ENCODE measurements at places on chromosomes 3 and 15.
A peak's percentile ranks its signal among the peaks of the same experiment; 100 is the strongest.

DNA sequence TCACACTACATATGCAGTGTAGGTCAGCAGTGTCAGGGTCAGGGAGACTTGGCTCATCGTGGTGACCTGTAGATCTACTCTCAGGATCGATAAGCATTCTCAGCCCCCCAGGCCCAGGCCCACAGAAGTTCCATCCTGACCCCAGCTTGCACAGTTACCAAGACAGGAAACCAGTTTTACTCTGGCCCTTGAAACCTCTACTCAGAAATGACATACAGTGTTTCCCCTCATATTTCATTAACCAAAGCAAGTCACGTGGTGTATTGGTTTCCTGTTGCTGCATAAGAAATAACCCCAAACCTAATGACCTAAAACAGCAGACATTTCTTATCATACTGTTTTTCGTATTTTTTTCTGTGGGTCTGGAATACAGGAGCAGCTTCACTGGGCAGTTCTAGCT, 242.2 kb downstream of the SLCO3A1 start:
- DNase-seq, result peak; percentile 29

GRCh38 chr3:23928524-23928923, 11.6 kb downstream of the RPL15 start:
- no peak for DNase-seq

DNA sequence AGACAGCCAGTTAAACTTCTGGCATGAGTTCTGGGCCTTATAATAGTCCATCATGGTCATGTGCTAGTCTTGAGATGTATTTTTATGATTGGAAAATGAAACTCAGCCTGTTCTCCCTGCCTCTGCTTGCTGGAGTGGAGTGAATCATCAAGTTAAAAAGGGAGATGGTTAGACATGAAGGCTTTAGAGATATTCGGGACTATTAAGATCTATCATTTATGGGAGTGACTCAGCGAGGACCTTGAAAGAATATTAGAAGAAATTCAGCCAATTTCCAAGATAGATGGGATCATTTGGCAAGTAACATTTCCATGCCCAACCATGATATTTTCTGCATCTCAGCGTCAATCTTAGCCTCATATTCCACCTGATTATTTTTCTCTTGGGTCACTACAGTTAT, 79.8 kb downstream of the AGBL1 start:
- no peak for DNase-seq

- no peak for DNase-seq
Measured at GRCh38 chr15:57035664-57036063, 117.2 kb downstream of the TCF12 start.

- no peak for DNase-seq
Measured at GRCh38 chr3:8632402-8633237, 12.0 kb downstream of the SSUH2 start.

- DNase-seq, result peak; percentile 5
Measured at GRCh38 chr3:53921296-53921695, 29.6 kb upstream of the SELENOK start.

DNA sequence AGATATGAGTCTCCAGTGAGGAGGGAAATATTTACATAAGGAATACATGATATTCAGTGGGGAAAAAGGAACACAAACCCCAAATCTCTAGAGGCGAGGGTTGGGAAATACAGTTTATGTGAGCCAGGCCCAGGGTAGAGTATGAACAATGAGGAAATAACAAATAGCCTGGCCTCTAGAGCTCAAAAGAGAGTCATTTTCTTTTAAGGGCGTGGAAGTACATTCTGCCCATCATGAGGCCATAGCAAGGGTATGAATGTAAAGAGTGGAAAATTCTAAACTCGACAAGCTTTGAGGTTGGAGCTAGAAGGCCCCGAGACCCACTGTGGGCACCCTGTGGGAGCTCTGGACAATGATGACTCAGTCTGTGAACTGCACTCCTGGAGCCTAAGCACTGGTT, 27.8 kb upstream of the IGF2BP2 start:
- no peak for DNase-seq

DNA sequence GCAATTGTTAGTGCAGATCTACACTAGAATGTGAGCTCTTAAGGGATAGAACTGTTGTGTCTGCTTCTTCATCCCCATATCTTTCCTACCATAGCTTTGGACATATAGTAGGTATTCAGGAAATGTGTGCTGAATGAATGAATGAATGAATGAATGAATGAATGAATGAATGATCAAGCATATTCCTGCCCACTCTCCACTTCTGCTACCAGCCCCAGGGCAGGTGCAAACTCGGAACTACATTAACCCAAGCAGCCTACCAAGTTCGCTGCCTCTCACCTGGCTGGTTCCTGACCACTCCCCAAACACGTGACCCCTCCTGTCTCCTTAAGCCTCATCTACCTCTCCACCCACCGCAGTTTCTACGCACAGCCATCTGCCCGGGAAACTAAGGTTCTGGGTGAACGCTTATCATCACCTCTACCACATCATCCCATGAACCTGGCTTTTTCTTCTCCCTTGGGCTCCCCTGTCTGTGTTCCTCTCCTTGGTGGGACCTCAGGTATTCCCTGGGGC, 26.8 kb downstream of the PAQR5 start:
- DNase-seq, result no peak

- DNase-seq, result no peak
Measured at GRCh38 chr15:28895566-28895965, 9.8 kb downstream of the APBA2 start.

DNA sequence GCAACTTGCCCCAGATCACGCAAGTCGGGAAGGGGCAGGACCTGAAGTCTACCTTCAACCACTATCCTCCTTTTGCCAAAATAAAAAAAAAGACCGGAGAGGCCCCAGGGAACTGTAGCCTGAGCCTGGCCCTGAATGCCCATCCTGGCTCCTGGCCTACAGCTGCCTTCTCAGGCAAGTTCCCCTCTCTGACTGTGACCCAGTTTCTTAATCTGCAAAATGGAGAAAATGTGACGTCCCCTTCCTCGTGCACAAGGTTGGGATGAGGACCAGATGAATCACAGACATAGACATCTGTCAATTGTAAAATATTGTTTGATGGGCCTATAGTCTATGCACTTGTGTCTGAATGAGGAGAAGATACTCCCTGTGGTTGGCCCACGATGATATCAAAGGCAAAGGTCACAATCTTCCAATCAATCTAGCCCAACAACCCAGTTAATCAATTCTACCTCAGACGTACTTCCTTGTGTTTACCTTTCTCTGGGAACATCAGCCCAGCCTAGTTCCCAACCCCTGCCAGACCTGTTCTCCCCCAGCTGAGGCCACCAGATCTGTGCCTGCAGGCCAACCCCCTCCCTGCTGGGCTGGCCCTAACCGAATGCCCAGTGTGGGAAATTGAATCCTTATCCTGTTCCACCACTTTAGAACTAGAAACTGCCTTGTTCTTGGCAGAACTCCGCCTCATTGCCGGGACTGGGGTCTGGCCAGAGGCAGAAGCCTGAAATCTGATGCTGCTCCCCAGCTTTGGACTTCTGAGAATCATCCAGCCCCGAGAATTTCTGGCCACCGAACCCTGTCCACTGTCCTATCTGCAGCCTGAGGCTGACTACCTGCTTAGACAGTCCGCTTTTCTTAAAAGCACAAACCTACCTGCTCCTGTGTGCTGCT, 101.8 kb upstream of the LIPC start:
- DNase-seq, result no peak

- DNase-seq, result no peak
Measured at GRCh38 chr3:80014576-80014975, 246.8 kb upstream of the ROBO1 start.

GRCh38 chr3:32406486-32407408, 15.1 kb downstream of the CMTM7 start:
- no peak for DNase-seq

GRCh38 chr3:107269136-107269535, 108.1 kb upstream of the CCDC54 start:
- DNase-seq, result peak; percentile 7

GRCh38 chr3:89180334-89180733, 72.9 kb downstream of the EPHA3 start:
- no peak for DNase-seq

DNA sequence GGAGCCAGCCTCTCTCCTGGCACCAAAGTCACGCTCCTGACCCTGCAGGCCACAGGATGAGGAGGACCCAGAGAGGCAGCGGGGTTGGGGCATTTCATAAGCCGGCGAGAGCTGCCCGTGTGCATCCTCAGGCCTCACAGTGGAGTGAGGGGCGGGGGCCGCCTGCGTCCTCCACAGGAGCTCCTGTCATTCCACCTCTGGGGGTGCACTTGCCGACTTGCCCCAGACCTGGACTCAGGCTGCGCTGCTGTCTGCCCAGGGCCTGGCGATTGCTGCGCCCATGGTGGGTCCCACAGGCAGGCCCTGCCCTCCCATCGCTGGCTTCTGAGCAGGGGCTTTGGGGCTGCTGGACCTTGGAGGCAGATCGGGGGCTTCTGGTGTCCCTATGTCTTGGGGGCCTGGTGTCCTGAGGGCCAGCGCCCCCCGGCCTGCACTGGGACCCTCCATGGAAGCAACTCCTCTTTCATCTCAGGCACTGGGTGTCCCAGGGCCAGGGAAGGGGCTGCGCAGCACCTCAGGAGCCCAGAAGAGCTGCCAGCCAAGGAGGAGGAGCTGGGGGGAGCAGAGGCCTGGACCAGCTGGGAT, 184.0 kb downstream of the GOLGA6L6 start:
- DNase-seq, result no peak

GRCh38 chr15:36265422-36265821, 314.0 kb upstream of the CDIN1 start:
- no peak for DNase-seq

- DNase-seq, result no peak
Measured at GRCh38 chr15:96692826-96693225, 362.3 kb downstream of the NR2F2 start.

DNA sequence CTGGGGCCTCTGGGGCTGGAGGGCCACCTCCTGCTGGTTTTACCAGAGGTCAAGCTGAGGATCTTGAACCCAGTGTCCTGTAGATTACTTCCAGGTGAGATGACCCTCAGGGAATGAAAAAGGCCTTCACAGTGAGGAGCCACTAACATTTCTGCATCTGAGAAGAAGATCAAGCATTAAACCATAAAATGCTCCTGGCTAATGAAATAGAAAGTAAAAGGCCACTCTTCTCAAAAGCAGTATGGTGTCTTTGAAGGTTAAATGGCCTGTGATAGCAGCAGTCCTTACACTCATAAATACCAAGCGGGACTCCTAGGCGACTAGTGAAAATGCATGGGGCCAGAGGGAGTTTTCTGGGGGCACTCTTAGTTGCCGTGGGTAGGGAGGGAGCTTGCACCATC, 47.0 kb upstream of the RGMA start:
- no peak for DNase-seq

DNA sequence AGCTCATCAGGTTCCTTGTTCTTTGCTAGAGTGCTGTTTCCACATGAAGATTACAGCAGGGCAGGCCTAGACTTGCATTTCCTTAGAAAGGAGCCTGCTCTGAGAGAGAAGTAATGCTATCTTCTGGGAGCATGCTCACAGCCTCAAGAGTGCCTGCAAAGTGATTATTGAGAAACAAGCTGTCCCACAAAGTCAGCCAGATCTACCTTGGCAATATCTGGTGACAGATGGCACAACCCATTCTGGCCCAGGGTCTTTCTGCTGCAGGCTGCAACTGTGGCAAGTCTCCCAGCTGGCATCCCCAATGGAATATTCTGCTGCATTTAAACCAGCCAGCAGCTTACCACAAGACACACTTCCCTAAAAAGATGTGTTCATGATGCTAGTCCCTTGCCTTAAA, 29.3 kb downstream of the MTMR10 start:
- no peak for DNase-seq

- no peak for DNase-seq
Measured at GRCh38 chr3:105354429-105354828, 12.3 kb upstream of the ALCAM start.

GRCh38 chr15:63473999-63474809, 30.2 kb upstream of the USP3 start:
- peak; percentile 82 for DNase-seq

DNA sequence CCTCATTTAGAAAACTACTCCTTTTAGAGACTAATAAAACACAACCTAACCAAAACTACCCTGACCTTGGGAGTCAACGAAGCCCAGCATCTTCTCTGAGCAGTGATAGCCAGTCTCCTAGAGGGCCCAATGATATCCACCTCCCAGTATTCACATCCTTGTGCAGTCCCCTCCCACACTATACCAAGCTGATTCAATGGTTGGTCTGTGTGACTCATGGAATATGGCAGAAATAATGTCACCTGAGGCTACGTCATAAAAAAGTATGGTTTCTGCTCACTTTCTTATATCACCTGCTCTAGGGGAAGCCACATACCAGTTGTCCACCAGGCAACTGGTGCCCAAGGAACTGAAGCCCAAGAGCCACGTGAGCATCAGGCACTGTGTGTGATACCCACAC, 21.4 kb upstream of the USF3 start:
- peak; percentile 9 for DNase-seq

DNA sequence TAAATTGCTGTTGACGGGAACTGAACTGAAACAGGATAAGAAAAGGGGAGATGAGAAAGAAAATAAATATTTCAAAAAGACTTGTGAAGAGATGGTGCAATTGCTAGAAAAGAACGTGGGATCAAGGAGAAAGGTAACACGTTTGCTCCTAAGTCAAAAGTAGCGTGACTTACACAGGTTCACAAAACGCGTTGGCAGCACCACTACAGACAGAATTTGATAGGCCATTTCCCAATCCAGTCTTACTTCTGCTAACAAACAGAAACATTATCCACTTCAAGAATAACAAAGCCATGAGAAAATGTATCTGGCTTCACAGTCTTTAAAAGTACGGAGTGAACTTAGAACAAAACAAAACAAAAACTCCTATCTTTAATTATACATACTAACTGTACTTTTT, 75.5 kb downstream of the DPH6 start:
- DNase-seq, result no peak

GRCh38 chr15:90595763-90596155, 66.0 kb downstream of the CRTC3 start:
- DNase-seq, result no peak

DNA sequence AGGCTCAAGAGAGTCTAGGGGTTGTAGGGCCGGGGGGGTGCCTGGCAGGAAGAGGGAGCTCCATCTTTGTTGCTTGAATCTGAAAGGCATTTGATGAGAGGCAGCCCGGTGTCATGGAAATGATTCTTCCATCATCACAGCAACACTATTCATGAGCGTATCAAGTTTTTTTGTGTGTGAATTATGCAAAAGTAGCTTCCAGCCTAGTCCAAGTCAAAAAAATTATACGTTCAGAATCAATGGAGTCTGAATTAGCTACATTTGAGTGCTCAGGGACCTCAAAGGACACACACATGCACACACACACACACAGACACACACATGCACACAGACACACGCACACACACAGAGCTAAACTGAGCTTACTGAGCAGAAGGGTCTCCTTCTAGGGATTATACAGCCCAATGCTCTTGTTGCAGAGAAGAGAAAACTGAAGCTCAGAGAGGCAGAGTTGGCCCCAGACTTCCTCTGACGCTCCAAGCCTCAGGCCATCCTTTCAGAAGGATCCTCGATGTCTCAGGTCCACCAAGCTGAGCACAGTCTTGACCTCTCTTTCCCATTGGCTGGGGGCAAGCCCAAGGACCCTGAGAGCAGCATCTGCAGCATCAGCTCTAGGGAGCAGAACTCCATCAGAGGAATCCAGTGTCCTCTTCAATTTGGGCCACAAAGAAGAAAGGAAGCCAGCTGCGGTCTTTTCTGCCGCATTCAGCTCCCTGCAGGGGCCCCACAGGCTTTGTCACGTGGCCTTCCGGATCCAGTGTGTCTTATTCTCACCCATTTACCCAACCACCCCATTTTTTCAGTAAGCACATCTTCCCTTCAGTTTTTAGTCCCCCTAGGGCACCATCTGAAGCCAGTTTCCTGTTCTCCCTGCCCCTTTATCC, 228.0 kb downstream of the UACA start:
- peak; percentile 80 for DNase-seq

- DNase-seq, result no peak
Measured at GRCh38 chr3:12944849-12945248, 103.5 kb upstream of the RPL32 start.
